BJ (cell line): ENCODE measurements at places on chromosomes 5 and 9. TPM values are rescaled to one million over a fixed set of nuclear protein-coding genes. Genes with fewer than 3 reads are reported as not detected.

Gene PCDHGA3
- polyA plus RNA-seq = 1.9 and 2.5 TPM in 2 replicates

Gene NPR3
- polyA plus RNA-seq = 8.1 and 9.6 TPM in 2 replicates

Gene DBH
- not detected in 2 replicates for polyA plus RNA-seq

Gene FAM81B
- polyA plus RNA-seq = not detected in 2 replicates

Gene SPATA31C1
- polyA plus RNA-seq = not detected in 2 replicates

DNA sequence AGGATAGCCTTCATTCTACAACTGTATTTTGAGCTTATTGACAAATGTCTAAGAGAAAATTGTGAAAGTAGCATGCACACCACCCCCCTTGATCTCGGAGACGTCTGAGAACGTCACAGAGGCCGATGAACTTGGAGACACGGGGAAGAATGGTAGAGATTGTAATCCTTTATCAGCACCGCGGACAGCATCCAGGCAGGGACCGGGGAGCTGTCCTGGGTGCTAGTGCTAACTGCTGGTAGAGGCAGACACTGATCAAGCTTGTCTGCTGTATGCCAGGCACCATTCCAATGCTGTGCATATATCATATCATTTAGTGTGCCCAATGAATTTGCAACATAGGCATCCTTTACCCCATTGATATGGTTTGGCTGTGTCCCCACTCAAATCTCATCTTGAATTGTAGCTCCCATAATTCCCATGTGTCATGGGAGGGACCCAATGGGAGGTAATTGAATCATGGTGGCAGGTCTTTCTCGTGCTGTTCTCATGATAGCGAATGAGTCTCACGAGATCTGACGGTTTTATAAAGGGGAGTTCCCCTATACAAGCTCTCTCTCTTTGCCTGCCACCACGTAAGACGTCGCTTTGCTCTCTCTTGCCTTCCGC, 98.8 kb downstream of the LHX2 start:
- DNase-seq = no peak

- DNase-seq = no peak
Measured at GRCh38 chr9:114240647-114241558, 82.0 kb upstream of the ORM1 start.

GRCh38 chr9:109775516-109775915, 4.5 kb upstream of the PALM2AKAP2 start:
- DNase-seq = peak; percentile 59

DNA sequence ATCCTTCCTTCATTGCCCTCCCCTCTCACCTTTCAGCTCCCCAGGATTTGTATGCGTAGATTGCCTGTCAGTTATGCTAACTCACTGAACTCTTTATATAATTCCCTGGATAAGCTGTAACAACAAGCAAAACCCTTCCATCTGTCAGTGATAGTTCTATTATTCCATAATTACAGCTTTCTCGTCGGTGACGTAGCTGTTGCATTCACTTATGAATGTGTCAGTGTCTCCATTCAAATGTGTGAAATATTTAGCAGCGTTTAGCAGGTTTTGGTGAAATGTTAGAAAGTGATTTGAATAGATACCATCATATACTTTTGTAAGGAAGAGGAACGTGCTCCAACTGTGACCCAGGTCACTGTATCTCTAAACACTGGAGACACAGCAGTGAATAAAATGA, 45.2 kb downstream of the PIP5K1B start:
- DNase-seq = no peak

GRCh38 chr5:2153802-2154201, 271.1 kb upstream of the IRX4 start:
- no peak for DNase-seq

- peak; percentile 66 for DNase-seq
Measured at GRCh38 chr9:69130456-69131441, 43.3 kb upstream of the TJP2 start.

GRCh38 chr5:112109331-112110007, 309.6 kb downstream of the EPB41L4A start:
- peak; percentile 63 for DNase-seq
